ENCODE measurements at places on chromosomes 13 and 19.
A peak's percentile ranks its signal among the peaks of the same experiment; 100 is the strongest.

GRCh38 chr19:35730326-35730725, 11.9 kb downstream of the IGFLR1 start:
- peak; percentile 6 for DNase-seq

GRCh38 chr19:32223106-32223505, 122.3 kb upstream of the ZNF507 start:
- no peak for DNase-seq

DNA sequence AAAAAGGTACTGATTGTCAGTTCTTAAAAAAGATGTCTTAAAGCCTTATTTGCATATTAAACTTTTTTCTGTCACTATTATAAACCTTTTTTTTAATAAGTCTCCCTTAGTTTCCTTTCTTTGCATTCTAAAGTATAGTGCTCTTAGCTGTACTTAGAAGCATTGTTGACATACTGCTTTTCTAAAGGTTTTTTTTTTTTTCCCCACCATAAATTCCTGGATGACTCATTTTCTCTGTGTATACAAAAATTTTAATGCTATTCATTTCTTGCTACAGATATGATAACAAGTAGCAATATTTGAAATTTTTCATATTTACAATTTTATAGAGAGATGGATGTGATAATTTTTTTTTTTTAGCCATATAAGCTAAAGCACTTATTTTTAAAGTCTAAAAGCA, 43.5 kb downstream of the METTL21C start:
- DNase-seq: no peak

- no peak for DNase-seq
Observed at GRCh38 chr13:37910790-37911189, 41.2 kb upstream of the TRPC4 start.

DNA sequence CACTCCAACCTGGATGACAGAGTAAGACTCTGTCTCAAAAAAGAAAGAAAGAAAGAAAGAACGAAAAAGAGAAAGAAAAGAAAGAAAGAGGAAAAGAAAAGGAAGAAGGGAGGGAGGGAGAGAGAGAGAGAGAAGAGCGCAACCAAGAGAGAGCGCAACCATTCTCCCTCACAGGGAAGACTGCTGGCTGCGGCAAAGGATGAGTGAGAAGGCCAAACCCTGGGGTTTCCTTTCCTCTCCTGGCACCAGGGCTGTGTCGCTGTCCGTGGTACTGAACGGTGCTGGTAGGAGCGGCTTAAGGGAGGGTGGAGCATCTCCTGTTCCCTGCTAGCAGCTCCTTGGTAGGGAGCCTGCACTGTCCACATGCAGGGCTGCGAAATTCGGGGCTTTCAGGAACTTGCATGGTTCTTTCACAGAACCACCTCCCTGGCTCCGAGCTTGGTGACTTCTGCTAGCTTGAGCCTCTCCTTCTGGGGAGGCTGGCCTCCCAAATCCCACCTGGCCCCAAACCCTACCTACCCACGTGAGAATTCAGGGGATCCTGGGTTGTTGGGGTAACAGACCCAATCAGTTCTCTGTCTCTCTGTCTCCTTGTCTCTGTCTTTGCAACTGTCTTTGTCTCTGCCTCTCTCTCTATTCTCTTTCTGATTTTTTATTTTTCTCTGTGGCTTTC, 51.1 kb upstream of the ZNRF4 start:
- peak; percentile 46 for DNase-seq

DNA sequence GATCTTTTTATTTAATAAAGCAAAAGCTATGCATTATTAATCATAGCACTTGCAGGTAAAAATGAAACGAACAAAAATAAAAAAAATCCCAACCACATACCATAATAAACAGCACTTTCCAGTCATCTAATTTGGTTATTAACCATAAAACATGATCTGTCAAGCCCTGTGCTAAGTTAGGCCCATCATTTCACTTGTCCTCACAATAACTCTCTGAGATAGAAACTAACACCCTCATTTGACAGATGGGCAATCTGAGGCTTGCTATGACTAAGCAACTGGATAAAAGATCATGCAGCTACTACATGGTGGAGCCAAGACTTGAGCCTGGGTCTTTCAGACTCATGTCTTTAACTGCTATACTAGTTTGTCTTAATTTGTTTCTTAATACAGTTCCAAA, 21.8 kb downstream of the PROSER1 start:
- no peak for DNase-seq

DNA sequence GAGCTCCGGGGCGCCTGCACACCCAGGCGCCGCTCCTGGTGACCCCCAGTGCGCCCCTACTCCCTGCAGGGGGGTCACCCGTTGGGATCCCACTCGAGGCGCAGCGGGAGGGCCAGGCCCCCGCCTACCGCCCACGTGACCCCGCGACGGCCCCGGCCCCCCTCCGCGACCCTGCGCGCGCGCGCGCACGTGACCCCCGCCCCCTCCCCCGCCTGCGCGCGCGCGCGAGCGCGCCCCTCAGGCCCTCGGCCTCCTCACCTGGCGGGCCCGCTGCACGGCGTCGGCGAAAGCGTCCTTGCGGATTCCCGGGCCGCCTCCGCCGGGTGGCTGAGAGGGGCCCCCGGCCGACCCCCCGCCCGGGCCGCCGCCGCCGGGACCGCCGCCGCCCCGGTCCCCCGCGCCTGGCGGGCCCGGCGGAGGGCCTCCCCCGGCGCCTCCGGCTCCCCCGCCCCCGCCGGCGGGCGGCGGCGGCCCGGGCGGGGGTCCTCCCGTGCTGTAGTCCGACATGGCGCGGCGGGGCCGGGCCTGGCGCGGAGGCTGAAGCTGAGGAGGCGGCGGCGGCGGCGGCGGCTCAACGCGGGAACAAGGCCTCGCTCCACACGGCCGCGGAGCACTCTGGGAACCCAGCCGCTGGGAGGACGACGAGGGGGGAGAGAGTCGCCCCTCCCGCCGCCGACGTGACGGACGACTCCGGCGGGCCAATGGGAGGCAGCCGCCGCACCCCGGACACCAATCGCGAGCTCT, at the start of gene KHSRP:
KHSRP (minus strand) TSS at position 617 of the 744 bp plus-strand sequence; CDS start at position 507, 110 bp downstream.
- no peak for DNase-seq

GRCh38 chr13:46475541-46475991, 77.4 kb upstream of the LRCH1 start:
- DNase-seq: no peak

GRCh38 chr13:101433895-101434294, 17.6 kb upstream of the NALCN start:
- no peak for DNase-seq

- no peak for DNase-seq
Observed at GRCh38 chr13:47110833-47111240, 214.0 kb upstream of the HTR2A start.

DNA sequence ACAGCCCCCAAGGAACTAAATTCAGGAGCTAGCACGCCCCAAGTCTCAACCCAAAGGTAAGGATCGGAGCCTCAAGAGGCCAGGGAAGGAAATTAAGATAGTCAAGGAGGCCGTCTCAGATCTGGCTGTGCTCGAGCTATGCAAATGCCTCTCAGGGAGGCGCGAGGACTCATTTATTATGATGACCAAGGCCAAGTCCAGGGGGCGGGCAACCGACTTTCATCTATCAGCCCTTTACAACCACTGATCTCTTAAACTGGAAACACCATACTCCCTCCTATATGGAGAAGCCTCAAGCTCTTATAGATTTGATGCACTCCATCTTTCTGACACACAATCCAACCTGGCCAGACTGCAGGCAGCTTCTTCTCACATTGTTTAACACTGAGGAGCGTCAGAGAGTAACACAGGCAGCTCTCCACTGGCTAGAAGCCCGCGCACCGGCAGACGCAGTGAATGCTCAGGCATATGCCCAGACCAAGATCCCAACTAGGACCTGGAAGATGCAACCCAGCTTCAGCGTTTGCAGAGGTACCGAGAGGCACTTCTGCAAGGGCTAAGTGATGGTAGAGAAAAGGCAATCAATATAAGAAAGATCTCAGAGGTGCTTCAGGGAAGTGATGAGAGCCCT, 9.6 kb upstream of the SLC15A1 start:
- DNase-seq: no peak

DNA sequence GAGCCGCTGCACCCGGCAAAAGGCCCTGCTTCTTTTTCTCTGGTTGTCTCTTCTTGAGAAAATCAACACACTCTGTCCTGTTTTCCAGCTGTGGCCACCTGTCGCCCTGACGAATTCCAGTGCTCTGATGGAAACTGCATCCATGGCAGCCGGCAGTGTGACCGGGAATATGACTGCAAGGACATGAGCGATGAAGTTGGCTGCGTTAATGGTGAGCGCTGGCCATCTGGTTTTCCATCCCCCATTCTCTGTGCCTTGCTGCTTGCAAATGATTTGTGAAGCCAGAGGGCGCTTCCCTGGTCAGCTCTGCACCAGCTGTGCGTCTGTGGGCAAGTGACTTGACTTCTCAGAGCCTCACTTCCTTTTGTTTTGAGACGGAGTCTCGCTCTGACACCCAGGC, 17.2 kb downstream of the LDLR start:
- no peak for DNase-seq

GRCh38 chr13:40984668-40985366, 34.3 kb downstream of the ELF1 start:
- no peak for DNase-seq

GRCh38 chr13:110597041-110597689, 18.2 kb upstream of the NAXD start:
- DNase-seq: no peak

DNA sequence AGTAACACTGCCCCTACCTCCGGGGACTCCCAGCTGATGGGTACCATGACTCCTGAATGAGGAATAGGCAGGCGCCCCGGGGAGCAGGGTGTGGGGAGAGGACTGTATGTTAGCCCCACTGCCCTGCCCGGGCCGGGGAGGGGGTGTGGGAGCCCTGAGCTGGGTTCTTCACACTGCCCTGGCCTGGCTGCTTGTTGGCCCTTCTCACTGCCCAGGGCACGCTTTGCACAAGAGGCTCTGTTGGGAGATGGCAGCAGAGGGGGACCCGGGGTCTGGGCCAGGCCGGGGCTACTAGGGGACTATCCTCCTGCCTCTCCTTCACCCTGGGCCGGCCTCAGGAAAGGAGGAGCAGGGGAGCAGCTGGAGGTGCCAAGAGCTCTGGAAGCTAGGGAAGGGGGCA, 19.3 kb upstream of the KCTD15 start:
- DNase-seq: no peak

- DNase-seq: no peak
Observed at GRCh38 chr19:52646571-52647217, 8.5 kb upstream of the ZNF83 start.

DNA sequence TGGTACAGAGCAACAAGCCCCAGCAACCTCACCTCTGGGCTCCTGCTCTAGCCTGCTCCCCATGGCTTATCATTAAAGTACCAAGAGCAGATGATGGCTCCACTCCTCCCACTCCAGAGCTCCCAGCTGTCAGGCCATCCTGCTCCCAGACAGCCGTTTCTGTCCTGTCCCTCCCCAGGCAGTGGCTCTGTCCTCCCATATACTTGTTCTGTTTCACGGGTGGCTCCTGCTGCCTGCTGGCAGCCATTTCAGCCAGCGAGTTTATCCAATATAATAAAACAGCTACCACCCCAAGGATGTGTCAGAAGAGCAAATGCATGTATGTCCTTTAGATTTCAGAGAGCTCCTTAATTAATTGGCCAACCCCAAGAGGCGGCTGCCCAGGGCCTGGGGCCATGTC, 79.4 kb upstream of the VSTM2B start:
- no peak for DNase-seq

GRCh38 chr19:9797871-9798270, 21.0 kb downstream of the FBXL12 start:
- no peak for DNase-seq

GRCh38 chr19:28642787-28643683, 569.9 kb downstream of the UQCRFS1 start:
- DNase-seq: no peak

DNA sequence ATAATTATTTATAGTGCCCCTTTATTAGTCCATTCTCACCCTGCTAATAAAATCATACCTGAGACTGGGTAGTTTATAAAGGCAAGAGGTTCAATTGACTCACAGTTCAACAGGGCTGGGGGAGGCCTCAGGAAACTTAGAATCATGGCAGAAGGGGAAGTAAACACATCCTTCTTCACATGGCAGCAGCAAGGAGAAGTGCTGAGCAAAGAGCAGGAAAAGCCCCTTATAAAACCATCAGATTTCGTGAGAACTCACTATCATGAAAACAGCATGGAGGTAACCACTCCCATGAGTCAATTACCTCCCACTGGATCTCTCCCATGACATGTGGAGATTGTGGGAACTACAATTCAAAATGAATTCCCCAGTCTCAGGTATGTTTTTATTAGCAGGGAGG, 89.9 kb upstream of the STARD13 start:
- no peak for DNase-seq

- no peak for DNase-seq
Observed at GRCh38 chr19:28022506-28022905, 1190.4 kb downstream of the UQCRFS1 start.

DNA sequence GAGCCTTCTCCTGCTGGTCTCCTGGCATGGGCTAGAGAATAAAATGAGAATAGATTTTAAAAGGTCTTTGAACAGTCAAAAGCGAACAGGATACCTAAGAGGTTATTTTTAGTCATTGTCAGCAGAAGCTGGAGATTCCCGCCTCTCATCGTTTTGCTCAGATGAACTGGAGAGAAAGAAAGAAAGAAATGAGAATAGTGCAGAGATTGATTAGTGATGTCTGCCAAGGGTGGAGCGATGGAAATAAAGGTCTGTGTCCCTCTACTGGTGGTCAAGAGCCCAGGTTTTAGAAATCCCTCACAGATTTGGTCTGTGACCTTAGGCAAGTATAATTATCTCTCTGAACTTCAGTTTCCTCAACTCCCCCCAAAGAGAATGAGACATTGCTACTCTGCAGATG, 5.3 kb downstream of the NCAN start:
- DNase-seq: no peak

DNA sequence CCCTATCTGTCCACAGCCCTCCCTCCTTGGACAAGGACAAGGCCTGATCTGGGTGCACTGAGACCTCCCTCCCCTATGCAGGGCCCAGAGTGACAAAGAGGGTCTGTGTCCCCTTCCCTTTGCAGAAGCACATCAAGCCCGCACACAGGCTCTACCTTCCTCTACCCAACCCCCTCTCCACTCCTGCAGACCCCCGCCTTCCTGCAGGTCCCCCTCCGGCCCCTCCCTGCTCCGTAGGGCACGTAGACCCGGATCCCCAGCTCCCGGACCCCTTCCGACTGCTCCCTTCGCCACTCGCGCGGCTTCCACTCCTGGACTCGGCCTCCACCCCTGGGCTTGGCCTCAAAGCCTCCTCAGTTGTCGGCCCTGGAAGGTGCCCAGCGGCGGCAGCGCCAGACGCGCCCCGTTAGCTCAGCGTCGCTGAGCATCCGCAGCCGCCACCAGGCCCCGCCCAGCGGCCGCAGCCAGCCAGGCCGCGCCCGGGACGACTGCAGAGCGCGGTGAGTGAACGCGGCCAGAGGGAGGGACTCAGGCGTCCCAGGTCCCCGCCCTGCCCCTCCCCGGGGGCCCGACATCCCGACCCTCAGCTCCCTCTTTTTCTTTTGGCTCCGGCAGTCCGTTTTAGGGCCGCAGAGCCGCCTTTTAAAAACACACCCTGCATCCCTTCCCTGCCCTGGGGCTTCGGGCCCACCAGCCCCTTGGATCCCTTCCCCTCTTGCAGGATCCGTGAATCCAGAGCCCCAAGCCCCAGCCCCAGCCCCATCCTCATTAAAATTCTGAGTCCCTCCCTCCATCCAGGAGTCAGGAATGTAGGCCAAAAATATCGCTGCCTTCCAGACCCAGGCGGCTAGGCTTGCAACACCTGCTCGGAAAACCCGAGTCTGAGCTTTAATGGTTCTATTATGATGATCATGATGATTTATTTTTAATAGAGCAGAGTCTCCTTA, 1.5 kb upstream of the MYADM start:
- peak; percentile 58 for DNase-seq
